ENCODE measurements at places on chromosomes 5 and 9.

DNA sequence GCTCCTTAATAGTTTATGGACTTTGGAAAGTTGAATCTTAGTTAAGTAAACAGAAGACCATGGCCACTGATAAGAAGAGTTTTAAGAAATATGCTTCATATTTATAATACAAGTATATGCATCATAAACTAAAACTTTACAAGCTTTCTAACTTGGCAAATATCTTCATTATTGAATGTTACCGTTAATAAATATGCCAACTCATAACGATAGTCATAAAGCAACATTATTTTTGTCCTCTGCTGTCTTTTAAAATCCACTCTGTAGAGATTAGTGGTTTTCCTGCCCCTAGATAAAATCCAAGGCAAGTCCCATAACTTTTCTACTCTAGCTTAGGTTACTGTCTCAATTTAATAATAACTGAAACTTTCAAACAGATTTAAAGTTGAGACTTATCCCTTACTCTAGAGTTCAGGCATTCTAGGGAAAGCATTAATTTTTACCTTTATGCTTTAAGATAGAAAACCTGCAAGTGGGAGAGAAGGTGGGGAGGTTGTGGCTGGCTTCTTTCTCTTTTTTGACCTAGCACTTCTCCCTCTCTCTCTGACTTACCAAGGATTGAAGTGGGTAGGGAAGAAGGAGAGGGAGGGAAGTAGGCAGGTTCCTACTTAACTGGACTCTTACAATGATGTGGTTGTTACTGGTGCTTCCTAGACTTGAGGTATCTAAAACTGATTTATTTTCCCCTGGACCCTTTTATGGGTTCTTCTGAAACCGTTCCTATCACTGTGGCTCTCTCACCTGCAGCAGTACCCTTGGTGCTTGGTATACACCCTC lies 29.6 kb downstream of the RNF145 start:
- peak; percentile 39 for DNase-seq

DNA sequence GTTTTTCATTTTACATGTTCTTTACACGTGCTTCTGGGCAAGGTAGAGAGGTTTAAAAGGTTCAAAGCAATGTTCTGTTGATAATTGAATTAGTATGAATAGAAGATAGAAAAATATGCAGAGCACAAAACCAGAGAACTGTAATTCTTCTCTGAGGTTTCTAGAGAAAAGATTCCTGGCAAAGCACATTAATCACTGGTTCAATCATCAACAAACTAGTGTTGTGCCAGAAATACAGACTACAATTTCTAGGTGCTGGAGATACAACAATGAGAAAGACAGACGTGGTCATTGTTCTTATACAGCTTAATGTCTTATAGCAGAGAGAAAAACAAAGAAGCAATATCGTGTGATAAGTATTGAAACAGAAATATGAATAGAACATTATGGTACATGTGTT lies 25.5 kb downstream of the MEGF9 start:
- DNase-seq, result no peak

DNA sequence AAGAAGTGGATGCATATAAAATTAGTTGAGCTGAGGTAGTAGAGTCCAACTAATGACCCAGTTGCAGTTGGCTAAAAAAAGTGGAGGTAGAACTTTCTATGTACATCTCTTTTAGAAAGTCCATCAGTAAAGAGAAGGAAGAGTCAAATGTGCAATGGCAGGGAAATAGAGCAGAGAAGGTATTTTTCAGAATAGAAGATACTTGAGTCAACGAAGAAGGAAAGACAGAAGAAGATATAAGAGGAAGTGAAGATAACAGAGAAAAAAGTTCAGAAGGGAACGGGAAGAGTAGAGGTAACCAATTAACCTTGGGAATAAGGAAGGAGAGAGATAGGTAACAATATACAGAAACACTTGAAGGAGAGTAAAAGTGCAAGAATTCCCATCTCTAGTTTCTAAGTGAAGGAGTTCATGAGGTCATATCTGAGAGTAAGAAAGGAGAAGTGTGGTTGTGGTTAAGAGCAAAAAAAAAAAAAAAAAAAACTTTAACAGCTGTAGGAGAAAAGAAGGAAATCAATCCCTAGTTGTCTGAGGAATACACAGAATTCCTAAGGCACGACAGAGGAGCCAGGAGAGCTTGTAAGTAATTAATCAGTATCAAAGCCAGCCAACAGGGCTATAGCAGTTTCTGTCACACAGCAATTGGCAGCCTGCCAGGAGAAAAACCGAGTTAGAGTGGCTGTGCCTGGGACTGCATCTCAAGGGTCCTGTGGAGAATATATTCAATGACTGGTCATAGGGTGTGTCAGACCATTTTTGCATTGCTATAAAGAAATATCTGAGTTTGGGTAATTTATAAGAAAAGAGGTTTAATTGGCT lies 61.0 kb downstream of the ARL15 start:
- DNase-seq, result peak; percentile 63

- DNase-seq, result no peak
Measured at GRCh38 chr9:22817181-22817580, 370.6 kb downstream of the DMRTA1 start.

DNA sequence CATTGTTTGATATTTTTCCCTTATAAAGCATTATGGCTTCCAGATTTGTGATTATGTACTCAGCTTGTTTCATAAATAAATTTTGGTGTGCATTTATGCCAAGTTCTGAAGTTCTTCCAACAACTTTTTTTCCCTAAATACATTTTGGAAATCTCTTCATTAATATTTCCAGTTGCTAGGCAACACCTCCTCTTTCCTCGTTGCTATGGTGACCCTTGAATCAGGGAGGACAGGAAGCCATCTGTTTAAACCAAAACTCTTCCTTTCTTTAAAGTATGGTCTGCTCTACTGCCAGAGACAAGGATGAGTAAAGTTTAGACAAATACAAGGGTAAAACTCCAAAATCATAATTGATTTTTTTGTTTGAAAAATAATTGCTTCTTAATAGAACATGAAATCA lies 779.3 kb downstream of the CDH9 start:
- no peak for DNase-seq

DNA sequence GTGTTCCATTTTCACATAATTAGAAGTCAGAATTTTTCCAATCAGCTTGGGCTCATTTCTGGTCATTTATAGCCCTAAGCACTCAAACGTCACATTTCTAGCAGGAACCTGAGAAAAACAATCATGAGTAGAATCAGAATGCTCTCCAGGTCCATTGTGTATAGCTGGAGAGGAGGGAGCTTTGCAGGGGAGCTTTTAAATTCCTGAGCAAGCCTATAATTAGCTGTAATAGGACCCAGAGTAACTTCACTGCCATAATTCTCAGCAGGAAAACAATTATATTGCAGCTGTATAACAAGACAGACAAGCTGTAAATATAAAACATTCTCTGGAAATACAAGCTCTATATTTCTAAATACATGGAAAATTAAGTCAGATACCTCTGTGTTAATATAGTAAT lies 637.6 kb upstream of the SGCD start:
- no peak for DNase-seq

- no peak for DNase-seq
Measured at GRCh38 chr5:140828362-140828737, 590 bp downstream of the PCDHA6 start.

DNA sequence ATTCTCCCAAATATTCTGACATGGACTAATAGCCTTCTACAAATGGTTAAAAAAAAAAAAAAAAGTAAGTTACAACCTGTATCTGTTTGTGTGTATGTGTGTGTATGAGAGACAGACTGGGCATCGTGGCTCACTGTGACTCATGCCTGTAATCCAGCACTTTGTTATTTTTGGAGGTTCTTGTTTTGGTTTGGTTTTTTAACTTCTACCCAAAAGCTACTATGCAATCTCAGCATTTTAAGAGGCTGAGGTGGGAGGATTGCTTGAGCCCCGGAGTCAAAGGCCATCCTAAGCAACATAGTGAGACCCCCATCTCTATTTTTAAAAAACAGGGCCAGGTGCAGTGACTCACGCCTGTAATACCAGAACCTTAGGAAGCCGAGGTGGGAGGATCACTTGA lies 17.6 kb upstream of the HAVCR1 start:
- peak; percentile 24 for DNase-seq

DNA sequence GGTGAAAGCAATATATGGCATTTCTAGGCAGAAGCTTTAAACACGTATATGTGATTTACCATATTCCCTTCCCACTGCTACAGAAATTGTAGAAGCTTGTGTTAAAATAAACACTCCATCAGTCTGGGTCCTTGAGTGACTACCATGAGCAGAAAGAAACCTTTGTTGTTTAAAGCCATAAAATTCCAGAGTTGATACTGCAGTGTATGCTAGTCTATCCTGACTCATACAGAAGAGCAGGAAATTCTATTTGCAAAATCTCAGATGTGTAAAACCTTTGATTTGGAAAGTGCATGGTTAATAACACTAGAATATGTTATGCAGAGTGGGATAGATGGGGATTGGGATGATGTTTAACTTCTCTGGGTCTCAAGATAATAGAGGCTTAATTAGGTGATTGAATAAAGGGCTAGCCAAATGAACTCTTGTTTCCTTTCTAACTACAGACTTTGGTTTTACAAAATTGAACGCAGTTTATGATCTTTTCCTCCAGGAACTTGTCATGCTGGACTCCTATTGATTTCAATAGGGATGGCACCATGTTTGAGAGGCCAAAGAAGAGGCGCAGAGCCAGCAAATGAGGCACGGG lies 282.7 kb upstream of the VLDLR start:
- DNase-seq, result no peak

DNA sequence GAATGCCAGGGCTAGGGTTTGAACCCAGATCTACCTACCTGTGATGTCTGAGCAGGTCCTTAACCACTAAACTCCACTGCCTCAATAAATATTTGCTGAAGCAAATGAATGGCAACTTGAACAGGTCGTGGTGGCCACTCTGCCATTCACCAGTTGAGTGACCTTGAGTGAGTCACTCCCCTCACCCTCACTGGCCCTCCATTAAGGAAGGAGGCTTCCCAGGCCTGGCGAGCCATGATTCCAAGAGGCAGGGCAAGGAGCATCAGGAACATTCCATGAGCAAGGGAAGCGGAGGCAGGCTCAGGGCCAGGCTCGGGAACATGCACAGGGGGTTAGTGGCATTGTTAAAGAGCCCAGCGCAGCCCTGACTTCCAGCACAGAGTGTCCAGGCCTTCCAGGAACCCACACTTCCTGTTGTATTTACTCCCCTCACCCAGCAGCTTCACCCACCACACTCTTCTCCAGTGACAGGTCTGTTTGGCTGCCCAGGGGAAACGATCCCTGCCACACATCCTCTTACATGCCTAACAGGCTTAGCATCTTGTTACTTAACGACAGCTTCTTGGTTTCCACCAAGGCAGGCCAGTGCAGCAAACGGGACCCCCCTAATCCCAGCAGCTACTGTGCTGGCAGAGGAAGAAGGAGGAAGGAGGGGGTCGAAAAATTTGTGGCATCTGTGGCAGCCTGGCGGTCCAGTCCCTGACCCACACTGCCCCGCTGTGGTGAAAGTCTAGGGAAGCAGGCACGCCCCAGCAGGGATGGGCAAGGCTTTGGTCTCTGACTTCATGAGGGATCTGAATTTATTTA lies 43.7 kb upstream of the TTC1 start:
- DNase-seq, result peak; percentile 52

- no peak for DNase-seq
Measured at GRCh38 chr5:162128117-162128516, 60.5 kb downstream of the GABRG2 start.

GRCh38 chr5:109324351-109324750 lies 85.4 kb downstream of the PJA2 start:
- no peak for DNase-seq

- DNase-seq, result peak; percentile 95
Measured at GRCh38 chr9:96646081-96646991, 8.8 kb downstream of the PRXL2C start.

DNA sequence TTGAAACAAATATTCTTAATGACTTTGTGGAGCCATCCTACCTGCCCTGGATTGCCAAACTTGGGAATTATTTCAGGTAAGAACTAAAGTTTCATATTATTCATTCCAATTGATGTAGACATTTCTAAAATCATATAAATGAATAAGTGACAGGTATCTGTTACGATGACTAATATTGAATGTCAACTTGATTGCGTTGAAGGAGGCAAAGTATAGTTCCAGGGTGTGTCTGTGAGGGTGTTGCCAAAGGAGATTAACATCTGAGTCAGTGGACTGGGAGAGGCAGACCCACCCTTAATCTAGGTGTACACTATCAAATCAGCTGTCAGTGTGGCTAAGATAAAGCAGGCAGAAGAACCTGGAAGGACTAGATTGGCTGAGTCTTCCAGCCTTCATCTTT lies 1688.4 kb upstream of the CDH9 start:
- DNase-seq, result no peak

- DNase-seq, result no peak
Measured at GRCh38 chr9:92147852-92148180, 32.6 kb upstream of the SPTLC1 start.

- DNase-seq, result no peak
Measured at GRCh38 chr5:116861666-116862065, 287.0 kb upstream of the SEMA6A start.

GRCh38 chr5:89181546-89181945 lies 298.6 kb upstream of the MEF2C start:
- DNase-seq, result no peak

DNA sequence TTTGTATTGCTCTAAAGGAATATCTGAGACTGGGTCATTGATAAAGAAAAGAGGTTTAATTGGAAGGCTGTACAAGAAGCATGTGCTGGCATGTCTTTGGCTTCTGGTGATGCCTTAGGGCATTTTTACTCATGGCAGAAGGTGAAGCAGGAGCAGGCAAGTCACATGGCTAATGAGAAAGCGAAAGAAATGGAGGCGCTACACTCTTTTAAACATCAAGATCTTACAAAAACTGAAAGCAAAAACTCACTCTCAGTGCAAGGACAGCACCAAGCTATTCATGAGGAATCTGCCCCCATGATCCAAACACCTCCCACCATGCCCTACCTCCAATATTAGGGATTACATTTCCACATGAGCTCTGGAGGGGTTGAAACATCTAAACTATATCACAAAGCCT lies 1458.8 kb upstream of the ACO1 start:
- DNase-seq, result no peak

- DNase-seq, result no peak
Measured at GRCh38 chr5:150540615-150541396, 32.9 kb downstream of the NDST1 start.

- no peak for DNase-seq
Measured at GRCh38 chr9:83629433-83630104, 6.6 kb downstream of the IDNK start.

GRCh38 chr5:68942169-68942568 lies 151.6 kb upstream of the SLC30A5 start:
- DNase-seq, result no peak

- DNase-seq, result no peak
Measured at GRCh38 chr5:179262126-179262920, 82.9 kb downstream of the ADAMTS2 start.

- no peak for DNase-seq
Measured at GRCh38 chr9:6610073-6610472, 35.5 kb downstream of the GLDC start.
